ENCODE measurements at places on chromosomes 11 and 22.

DNA sequence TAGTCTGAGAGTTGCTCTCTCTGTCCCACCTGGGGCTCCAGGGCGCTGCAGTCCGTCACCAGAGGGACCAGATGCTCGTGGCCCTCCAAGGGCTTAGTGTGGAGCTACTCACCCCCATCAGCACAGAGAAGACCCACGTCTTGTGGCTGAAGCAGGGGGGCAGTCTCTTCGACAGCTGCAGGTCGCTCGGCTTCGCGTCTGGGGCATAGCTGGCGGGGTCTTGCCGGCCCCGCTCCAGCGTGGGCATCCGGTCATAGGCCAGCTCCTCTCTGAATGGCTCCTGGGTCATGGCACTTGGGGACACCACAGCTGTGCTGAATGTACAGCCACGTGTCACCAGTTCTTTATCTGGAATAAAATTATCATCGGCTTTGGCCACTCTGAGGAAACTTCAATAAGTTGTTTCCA lies 608 bp downstream of the MLC1 start:
- peak; percentile 60 for DNase-seq

GRCh38 chr11:76653012-76653673 lies 17.4 kb downstream of the LRRC32 start:
- DNase-seq = peak; percentile 34

DNA sequence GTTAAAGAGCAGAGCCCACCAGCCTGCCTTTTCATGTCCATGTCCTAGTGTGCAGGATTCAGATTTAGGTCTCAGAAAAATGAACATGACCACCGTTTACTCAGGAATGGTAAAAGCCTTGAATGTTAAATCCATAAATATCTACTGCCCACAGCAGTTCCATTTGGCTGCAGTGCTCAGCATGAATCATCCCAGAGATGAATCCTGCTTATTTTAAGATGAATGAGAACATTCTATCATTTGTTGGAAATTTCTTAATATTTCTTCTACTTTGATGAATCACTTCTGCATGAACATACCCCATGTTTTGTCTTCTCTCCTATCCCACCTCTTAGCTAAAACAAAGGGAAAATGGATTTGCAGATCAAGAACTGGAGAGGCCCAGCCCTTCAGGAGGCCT lies 47.5 kb upstream of the AQP11 start:
- no peak for DNase-seq

GRCh38 chr11:37861671-37862070 lies 1263.6 kb upstream of the RAG2 start:
- DNase-seq = no peak

- no peak for DNase-seq
Measured at GRCh38 chr11:75402002-75402773, 2.9 kb downstream of the RPS3 start.

All from chondrocyte (in vitro differentiated cells).